ENCODE measurements at places on chromosomes 6 and 20. TPM values are rescaled to one million over a fixed set of nuclear protein-coding genes. Genes with fewer than 3 reads are reported as not detected.

- DNase-seq, result peak; percentile 100
Measured at GRCh38 chr20:54132612-54133433, 41.0 kb downstream of the CYP24A1 start.

EYA2 gene
- polyA plus RNA-seq, result 0.03 TPM

- DNase-seq, result peak; percentile 96
Measured at GRCh38 chr6:106870069-106870468, 104.5 kb downstream of the CD24 start.

GRCh38 chr6:3291987-3292386 lies 33.2 kb downstream of the PSMG4 start:
- no peak for DNase-seq

OPN5 gene
- not detected for polyA plus RNA-seq

All from mammary epithelial cell (primary cell).